Frontal cortex (tissue), 4 donors: ENCODE measurements at places on chromosomes 2 and 18. TPM values are rescaled to one million over a fixed set of nuclear protein-coding genes. Genes with fewer than 3 reads are reported as not detected.

Gene MDH1B
- 4.5 TPM for total RNA-seq

DNA sequence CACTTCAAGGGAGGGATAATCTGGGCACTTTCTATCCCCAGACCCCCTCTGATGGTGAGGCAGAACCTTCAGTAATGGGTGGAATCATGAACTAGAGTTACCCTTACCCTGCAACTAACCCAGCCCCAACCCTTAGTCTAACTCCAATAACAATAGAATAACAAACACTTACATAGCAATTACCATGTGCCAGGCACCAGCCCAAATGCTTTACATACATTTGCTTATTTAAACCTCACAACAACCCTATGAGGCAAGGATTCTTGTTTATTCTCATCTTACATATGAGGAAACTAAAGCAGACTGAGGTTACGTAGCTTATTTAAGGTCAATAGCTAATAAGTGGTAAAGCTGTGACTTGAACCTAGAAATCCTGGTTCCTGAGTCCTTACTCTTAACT lies 132.8 kb downstream of the CYP26B1 start:
- DNase-seq: no peak

- DNase-seq: no peak
These were observed 203.7 kb downstream of the KLHL29 start for GRCh38 chr2:23588508-23589201.

DNA sequence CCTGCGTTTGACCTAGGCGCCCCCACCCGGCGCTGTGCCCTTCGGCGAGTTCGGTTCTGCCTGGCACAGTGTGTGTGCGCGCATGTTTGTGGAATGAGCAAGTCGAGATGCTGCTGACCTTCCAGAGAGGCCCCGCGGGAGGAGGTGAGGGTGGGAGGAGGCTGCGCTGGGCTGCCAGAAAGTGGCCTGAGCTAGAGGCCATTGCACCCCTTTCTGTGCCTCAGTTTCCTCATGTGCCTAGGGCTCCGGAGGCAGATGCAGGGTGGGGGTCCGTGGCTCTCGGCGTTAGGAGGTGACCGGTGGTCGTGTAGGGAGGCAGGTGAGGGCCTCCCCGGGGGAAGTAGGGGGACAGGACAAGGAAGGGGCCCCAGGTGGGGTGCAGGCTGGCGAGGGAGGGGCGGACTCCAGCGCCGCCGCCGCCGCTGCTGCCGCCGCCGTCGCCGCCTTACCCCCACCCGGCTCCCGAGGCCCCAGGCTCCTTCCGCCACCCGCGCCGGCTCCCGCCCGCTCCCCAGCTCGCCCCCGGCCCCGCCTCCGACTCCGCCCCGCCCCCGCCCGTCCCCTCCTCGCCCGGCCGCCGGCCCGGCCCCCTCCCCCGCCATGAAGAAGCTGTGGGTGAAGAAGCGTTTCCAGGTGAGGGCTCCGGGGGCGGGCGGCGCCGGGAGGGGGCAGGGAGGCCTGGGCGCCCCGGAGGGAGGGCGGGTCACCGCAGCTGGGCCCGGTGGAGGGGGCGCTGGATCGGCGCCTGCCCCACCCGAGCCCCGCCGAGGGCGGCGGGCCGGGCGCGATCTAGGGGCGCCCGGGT lies 7.0 kb downstream of the SPEG start:
- peak; percentile 79 for DNase-seq
